ENCODE measurements at places on chromosomes 4 and X. TPM values are rescaled to one million over a fixed set of nuclear protein-coding genes. Genes with fewer than 3 reads are reported as not detected.

MAGEA11 gene
- total RNA-seq, result not detected

- DNase-seq, result no peak
Observed at GRCh38 chr4:78482281-78482680, 69.3 kb upstream of the ANXA3 start.

LRCH2 gene
- total RNA-seq, result 7.9 TPM

GRCh38 chr4:148376151-148376550 lies 66.1 kb downstream of the NR3C2 start:
- DNase-seq, result no peak

WAS gene
- total RNA-seq, result 6.2 TPM

RIPPLY1 gene
- total RNA-seq, result not detected

- peak; percentile 30 for DNase-seq
Observed at GRCh38 chr4:504076-504475, 5.1 kb downstream of the PIGG start.

DMD gene
- 127 TPM for total RNA-seq

DNA sequence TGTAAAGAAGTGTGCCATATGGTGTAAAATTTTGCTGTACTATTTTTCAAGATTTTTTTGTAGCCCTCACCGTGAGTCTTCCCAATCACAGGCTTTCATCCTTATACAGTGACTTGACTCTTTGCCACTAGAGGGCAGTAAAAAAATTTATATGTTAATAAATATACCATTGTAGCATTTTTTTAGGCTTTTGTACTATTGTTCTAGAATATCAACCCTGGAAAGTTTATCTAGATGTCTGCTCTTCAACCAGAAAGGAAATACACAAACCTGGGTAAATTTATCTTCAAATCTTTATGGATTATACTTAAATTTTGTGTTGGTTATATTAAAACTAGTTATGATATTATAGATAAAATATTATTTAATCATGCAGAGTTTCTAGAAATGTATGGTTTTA lies 235.3 kb downstream of the TENM3 start:
- no peak for DNase-seq

- no peak for DNase-seq
Observed at GRCh38 chr4:40763228-40763716, 13.5 kb downstream of the NSUN7 start.

DNA sequence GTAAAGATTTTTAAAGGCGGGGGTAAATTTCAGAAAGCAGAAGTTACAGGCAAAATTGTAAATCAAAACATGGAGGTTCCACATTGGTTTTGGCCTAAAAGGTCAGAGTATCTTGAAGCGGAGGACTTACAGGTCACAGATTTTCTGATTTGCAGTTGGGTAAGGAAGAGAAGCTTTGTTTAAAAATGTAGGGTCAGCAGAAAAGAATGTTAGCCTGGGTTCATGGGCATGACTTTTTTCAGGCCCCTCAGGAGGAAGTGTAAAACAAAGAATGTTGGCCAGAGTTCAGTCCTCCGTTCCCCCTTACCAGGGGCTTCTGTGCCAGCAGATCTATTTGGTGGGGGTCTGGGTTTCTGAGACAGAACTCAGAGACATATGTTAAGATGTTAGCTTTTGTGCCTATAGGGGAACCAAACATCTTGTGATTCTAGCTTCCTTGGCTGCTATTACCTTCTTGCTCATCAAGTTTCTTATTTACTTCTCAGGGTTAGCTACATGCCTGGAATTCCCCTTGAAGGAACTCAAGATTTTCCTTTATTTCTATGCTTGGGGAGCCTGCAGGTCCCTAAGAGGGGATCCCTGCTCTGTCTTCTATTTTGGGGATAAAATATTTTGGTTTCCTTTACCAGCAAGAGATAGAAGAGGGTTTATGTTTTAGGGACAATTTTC lies 160.3 kb downstream of the ANK2 start:
- no peak for DNase-seq

DNA sequence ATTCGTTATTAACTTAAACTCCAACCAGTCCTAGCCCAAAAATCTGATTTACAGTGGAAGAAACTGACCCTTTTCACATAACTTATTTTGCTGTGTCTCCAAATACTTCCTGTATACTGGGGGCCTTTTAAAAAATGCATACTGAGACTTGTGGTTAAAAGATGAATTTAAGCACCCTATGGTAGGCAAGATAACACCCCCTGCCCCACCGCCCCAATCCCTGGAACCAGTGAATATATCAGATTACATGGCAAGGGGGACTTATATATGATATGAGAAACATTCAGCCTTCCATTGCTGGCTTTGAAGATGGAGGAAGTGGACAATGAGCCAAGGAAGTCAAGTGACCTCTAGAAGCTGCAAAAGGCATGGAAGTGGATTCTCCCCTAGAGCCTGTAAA lies 3.1 kb upstream of the CLCN3 start:
- DNase-seq, result no peak

GRCh38 chr4:152265149-152265621 lies 270.7 kb downstream of the FBXW7 start:
- DNase-seq, result no peak

DNA sequence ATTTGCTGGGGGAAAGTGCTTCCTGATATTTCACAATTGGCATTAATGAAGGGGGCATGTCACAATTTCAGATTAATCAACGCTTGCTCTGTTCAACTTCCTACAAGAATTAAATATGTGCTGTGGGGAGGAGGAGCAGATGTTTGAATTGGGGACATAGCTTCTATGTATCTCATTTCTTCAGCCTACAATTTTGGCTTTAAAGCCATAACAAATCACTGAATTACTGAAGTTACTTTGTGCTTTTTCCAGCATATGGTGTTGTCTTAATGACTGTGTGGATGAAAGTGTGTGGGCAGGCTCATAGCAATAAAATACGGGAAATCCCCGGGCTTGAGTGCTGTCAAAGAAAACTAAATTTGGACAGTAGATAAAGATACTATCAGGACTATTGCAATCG lies 813 bp downstream of the TLR7 start:
- DNase-seq, result no peak

DNA sequence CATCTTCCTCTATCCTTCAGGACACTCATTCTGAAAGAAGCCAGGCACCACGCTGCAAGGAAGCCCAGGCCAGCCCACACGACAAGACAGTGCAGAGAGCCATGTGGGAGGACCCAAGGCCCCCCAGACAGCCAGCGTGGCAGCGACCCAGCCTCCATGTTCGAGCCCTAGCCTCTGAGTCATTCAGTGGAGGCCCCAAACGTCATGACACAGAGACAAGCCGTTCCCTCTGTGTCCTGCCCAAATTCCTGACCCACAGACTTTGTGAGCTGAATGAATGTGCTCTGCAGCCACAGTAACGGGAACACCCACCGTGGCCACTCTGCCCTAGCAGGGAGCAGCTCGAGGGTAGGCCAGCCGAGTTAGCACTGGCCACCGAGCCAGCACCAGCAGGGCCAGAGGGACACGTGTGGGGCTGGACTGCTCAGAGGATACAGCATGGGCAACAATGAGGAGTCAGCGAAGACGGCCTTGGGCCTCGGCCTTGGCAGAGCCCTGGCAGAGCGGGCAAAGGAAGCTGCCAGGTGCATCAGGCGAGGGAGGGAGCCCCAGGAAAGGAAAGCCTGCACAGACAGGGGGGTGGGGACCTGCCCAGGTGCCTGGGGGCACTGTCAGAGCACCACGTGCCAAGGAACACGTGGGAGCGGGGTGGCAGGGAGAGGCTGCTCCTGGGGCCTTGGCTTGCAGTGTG lies 8.6 kb downstream of the BLOC1S4 start:
- DNase-seq, result peak; percentile 47

GRCh38 chr4:183639291-183639690 lies 19.7 kb downstream of the RWDD4 start:
- DNase-seq, result no peak

DNA sequence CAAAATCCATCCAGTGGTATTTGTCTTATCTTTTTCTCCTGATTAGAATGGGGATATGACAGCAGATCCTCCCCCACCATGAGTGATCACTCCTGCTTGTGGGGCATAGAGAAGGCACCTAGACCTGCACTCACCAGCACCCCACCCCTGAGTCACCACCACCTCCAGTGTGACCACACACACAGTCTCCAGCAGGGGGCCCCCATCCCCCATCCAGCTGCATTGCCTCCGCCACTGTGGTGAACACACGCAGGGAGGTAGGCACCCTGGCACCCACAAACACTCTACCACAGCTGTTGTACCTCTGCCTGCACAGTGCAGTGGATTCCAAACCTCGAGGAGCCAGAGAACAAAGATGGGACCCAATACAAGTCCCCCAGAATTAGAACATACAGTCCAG lies 9.0 kb upstream of the MAGEA8 start:
- no peak for DNase-seq

DNA sequence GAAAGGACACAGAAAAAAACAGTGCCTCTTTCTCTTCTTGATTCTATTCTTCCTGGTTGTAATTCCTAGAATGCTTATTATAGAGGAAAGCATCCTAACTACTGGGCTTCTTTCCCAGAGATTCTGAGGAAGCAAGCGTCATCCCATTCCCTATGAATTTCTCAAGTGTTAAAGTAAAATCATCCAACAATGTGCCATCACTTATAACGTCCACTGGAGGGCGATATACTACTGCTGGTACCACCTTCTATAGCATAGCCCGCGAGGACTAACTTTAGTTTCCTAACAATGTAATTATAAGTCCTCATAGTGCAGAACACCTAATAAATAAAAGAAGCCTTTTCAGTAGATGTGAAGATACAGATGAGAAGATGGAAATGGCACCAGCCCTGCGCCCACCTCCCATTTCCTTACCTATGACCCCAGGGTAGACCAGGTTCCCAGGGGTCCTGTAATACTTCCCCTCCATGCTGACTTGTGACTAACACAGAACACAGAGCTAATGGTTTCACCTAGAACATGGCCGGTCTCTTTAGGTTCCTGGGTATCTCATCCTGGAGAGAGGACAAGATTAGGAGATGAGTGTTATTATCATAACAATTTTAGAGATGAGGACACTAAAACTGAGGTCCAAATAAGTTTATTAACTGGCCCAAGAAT lies 4.2 kb downstream of the CENPVL3 start:
- no peak for DNase-seq

DNA sequence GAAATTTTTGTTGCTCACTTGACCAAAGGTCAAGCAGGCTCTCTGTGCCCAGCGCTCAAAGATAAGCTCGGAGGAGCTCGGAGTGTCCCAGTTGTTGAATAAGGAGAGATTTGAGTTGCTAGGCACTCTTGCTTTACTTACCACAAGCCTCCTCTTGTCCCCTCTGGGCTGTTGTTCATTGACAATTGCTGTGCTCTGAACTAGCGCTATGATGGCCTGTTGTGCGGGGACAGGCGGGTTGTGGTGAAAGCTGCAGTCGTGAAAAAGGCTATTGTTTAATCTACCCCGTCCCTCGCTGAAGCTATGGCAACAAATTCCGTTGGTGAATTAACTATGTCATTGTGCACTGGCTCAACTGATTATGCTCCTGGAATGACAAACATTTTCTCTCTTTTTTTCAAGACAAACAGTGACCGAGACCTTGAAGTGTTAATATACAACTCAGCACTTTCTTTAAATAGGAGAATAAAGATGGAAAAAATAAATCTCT lies 21.0 kb upstream of the POLA1 start:
- DNase-seq, result no peak

DNA sequence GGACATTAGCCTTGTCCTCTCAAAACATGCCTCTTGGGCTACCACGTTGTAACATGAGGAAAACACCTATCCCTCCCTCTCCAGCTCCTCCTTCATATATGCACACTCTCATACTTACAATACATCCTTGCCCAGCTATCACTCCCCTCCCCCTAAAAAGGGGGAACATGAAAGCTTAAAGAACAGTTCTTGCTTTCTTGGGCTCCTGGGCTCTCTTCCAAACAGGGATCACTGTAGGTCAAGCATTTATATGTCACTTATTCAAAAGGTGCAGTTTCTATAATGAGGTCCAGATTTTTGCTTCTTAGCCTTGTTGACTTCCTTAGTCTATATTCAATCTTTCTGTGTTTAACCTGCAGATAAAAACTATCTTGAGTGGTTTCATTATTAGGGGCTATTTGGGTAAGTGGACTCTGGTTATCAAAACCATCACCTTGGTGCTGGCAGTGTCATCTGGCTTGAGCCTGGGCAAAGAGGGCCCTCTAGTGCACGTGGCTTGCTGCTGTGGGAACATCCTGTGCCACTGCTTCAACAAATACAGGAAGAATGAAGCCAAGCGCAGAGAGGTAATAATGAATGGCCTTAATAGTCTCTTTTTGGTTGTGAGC lies 119.4 kb downstream of the AKAP4 start:
- DNase-seq, result peak; percentile 48

GRCh38 chrX:71618303-71618721 lies at the start of gene CXCR3:
Gene CXCR3 (minus strand): TSS chrX:71618511. CDS start chrX:71618449, 62 bp downstream.
- no peak for DNase-seq

- no peak for DNase-seq
Observed at GRCh38 chr4:17066972-17067371, 168.5 kb upstream of the LDB2 start.

REELD1 gene
- total RNA-seq, result not detected

GRCh38 chrX:64150775-64151174 lies 54.7 kb downstream of the AMER1 start:
- DNase-seq, result no peak

DNA sequence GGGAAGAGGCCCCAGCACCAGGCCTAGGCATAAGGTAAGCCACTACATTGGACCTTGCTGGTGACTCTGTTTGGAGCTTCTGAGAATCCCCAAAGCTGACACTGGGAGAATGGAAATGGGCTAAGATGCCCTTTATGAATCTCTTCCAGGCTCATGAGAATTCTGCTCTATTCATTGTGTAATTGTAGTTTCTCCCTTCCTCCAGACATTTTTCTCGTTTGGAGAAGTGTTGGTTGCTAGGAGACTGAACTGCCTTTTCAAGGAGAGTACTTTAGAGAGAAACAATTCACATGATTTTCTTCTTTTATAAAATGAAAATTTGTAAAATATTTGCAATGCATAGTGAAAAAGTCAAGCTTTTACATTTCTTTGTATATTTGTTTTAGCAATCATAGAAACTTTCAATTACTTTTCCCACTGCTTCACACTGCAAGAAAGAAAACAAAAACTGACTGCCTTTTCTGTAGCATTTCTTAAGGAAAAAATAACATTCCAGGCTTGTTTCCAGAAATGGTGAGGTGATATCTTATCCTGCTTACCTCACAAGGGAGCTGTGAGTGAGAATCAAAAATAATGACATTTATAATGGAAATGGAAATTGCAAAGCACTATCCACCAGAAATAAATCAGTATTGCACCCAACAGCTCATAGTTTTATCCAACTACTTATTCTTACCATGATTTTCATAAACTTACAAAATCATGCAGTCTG lies 24.9 kb upstream of the DCHS2 start:
- no peak for DNase-seq

DNA sequence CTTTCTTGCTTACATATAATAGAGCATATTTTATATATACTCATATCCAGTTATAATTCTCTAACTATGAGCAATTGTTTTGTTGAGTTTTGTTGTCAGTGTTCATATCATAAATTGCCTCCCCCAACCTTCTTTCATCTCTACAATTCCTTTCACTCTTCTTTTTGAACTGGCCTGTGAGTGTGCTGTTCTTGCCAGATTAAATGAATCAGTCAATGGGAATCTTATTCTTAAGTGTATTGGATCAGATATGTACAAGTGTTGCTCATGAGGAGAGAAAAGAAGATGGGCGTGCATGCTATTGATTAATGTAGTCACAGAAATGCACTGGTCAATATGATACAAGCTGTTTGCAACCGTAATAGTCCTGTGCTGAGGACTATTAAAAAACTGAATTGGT lies 728.1 kb upstream of the MAGEB2 start:
- DNase-seq, result no peak

- no peak for DNase-seq
Observed at GRCh38 chrX:126165721-126166461, at the start of gene DCAF12L2. Gene DCAF12L2 (minus strand): TSS chrX:126166289. CDS start chrX:126165924, 365 bp downstream.

GASK1B gene
- 62.9 TPM for total RNA-seq
